ENCODE measurements at places on chromosomes 5 and 9.

- DNase-seq = no peak
Measured at GRCh38 chr9:36999728-37000333, 34.2 kb downstream of the PAX5 start.

GRCh38 chr5:17625686-17626085 lies 6.2 kb upstream of the TAF11L13 start:
- no peak for DNase-seq

DNA sequence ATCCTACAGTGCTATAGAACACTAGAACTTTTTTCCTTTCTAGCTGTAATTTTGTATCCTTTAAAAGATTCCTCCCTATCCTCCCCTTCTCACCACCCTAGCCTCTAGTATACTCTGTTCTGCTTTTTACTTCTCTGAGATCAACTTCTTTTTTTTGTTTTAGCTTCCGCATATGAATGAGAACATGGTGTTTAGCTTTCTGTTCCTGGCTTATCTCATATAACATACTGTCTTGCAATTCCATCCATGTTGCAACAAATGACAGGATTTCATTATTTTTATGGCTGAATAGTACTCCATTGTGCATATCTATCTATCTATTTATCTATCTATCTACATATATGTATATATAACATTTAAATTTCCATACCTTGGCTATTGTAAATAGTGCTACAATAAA lies 126.0 kb upstream of the MAN2A1 start:
- no peak for DNase-seq

- no peak for DNase-seq
Measured at GRCh38 chr9:93635186-93636107, 59.1 kb downstream of the PHF2 start.

DNA sequence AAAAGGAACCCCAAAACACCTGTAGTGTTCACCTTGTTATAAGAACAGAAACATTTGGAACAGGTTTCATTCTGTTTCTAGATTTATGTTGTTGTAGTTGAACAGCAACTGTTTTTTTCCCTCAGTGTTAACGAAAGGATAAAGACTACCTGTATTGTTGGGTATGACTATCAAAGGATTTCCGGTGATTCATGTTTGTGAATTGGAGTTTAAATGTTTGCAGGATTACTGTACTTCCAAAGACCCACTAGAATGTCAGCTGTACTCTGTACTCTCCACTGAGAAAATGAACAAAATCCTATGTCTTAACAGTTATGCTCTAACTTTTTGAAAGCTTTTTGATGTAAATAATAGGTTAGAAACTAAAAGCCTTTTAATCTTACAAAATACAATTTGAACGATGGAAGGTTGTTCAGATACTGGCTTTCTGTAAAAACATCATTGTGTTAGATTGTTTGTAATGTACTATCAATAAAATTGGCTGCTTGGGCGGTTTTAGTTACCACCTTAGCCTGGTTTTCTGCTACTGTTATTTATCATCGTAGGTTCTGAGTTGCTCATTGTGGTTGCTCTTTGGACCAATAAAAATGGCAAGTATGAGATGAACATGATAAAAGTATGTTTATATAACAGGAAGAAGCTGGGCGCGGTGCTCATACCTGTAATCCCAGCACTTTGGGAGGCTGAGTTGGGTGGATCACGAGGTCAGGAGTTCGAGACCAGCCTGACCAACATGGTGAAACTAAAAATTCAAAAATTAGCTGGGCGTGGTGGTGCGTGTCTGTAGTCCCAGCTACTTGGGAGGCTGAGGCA lies 44.1 kb downstream of the DCP2 start:
- DNase-seq = no peak

All from midbrain (tissue), 1 donor.